ENCODE measurements at places on chromosomes 2 and 18.
A peak's percentile ranks its signal among the peaks of the same experiment; 100 is the strongest.

DNA sequence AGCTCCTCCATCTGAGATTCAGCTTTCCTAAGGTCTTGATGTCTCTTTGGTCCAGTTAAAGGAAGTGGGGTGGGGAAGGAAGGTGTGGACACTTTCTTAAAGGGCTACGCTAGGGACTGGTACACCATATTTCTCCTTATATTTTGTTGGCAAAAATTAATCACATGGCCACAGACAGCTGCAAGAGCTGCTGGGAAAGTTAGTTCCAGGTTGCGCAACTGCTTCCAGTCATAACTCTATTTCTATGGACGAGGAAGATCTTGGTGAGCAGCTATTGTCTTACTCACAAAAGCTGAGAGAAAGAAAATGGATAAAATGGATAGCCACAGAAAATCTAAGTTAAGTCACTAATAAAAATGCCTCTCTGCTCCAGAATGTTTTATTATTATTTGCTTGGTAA, 60.7 kb upstream of the PPM1B start:
- DNase-seq = no peak

DNA sequence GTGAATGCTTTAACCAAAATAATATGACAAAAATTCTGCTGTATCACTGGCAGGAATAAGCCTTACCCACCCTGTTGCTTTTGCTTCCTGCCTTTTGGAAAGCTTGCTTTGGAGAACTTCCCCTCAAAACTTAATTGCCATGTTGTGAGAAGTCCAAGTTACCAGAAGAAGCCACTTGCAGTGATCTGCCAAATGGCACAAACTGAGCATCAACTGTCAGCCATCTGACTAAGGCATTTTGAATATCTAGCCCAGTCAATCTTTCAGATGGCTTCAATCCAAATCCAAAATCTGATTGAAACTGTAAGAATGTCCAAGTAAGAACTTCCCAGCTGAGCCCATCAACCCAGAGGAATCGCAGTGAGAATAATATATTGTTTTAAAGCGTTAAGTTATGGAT, 216.5 kb upstream of the ZC3H15 start:
- DNase-seq = no peak

DNA sequence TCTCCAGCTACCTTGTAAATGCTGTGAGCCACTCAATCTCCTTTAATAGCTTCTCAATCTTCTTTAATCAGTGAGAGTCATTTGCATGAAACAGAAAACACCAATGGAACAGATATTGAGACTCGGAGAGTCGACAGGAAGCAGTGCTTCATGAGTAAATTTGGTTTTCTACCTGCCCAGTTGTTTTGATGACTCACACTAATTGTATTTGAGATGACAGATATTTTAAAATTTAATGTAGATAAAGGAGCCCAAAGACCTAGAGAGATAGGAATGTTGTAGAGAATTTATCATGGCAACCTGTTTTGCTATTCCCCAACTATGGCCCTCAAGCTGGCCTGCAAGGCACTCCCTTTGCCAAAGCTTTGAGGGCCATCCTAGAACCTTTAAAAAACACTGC, 119.1 kb downstream of the CDC42EP3 start:
- DNase-seq = no peak

- DNase-seq = no peak
Measured at GRCh38 chr18:2656981-2657512, 1.5 kb downstream of the SMCHD1 start.

- DNase-seq = no peak
Measured at GRCh38 chr2:37689751-37690150, 18.3 kb upstream of the CDC42EP3 start.

GRCh38 chr18:51257150-51257549, 59.7 kb upstream of the MEX3C start:
- no peak for DNase-seq

DNA sequence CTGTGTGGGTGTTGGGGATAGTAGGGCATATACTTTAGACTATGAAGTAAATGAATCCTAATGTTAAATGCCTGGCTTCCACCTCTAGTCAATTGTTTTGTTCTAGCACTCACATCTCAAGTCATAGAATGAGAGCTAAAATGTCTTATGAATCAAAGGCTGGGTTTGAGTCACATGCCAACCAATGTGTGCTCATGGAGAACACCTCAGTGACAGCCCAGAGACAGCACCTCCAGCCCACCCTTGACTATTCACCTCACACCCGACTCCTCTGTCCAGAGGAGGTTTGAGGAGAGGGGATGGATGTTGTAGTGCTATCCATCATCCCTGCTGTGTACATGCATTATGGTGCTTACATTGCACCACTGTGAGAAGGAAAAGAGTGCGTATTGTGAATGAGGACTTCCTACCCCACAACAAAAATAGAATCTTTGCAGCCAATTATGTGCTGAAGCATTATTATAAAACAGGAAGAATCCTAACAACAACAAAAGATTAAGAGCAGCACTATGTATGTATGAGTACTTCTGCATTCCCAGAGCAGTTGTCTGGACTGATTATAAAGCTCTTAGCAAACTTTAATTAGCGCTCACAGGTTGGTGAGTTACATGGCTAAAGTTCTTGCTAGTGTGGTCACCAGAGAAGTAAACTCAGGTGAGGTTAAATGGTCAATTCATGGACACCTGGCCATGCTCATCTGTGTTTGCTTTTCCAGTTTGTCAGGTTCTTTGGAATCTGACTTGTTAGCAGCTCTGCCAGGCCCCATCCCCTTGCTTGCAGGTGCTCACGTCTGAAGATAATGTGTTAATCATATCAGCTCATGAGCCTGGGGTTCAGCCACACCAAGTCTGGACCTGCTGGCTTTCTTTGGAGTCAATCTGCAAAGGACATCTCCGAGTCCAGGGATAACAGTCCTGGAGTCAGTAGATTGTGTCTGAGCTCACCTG, 55.3 kb upstream of the NABP1 start:
- no peak for DNase-seq

- no peak for DNase-seq
Measured at GRCh38 chr2:230879271-230879882, 14.6 kb downstream of the ITM2C start.

GRCh38 chr2:172021074-172021931, 21.6 kb downstream of the METAP1D start:
- DNase-seq = no peak

GRCh38 chr2:156625360-156626170, 189.4 kb downstream of the GPD2 start:
- no peak for DNase-seq

DNA sequence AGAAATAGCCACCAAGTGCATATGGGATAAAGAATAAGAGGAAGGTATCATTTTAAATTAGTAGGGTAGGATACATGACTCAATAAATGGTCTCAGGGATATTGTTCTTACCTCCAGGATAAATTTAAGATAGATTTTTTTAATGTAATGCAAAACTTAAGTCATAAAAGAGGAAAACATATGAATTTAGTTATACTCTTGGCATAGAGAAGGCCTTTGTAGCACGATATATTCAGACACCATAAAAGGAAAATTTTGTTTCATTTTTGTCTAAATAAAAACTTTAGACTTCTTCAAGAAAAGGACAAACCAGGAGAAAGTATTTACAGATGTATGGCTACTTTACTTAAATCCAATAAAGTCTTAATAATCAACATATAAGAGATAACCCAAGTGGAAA, 78.5 kb upstream of the CAB39 start:
- DNase-seq = no peak

DNA sequence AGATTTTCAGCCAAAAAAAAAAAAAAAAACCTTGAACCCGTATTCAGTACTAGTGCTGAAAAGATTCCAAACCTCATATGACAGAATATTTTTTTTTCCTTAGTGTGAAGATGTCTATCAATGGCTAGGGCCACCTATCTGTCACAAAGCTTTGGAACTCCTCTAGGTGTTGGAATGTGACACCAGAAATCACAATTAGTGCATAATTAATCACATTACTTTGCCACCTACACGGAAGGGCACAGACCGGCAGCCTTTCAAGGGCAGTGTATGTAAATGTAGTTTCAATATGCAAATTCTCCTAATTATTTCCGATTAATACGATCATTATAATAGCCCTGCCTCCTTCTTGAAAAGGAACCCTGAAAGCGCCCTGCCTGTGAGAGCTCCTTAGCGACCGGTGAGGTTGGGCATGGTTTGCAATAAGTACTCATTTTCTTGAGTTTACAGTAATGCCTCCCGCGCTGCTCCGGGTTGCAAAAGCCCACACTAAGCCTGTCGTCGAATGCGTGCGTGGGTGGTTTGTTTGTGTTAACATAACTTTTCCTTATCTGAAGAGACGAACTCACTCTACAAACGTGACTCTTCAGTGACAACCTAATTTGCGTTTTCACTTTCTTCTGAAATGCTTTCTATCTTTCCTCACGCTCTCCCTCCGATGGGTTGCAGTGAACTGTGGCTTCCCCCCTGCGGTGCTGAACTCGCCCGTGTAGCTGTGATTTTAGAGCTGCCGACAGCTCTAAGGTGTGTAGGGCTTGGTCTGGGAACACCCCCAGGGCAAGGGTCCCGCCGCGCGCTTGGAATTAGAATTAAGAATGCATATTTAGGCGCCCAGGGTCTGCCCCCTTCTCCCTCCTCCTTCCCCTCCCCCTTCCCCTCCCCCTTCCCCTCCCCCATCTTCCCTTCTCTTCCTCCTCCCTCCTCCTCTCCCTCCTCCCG, 765 bp upstream of the ID2 start:
- peak; percentile 75 for DNase-seq

DNA sequence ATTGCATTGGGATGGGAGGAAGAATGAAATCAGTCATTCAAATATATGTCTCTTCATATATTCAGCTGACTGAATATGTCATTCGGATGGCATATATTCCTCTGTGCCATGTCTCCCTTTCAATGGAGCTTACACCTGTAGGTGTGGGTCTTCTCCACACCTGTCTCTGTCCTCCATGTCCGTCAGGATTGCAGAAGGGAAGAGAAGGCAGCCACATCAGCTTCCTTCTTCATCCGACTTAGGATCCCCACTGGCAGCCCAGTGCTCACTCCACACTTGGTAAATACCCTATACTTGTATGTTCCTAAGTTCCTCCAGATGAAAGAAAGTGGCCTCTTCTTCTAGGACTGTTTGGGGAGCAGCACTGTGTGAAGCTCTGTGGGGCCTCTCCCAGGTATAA, 250.1 kb downstream of the BCL2 start:
- DNase-seq = no peak

DNA sequence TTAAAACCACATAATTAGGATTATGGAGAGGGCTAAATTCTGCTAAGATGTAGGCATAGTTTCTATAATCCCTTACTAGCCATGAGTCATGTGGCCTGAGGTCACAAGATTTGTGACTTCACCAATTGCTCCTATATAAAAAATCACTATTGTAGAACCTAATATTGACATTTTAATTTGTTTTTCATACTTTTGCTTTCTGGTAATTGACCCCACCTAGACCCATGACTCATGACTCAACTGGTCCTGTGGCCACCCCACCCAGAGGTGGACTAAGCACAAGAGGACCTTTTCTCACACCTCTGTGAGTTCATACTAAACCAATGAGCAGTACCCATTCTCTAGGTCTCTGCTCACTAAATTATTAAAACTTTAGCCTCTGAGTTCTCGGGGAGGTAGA, 1567.5 kb upstream of the LRRTM1 start:
- no peak for DNase-seq

DNA sequence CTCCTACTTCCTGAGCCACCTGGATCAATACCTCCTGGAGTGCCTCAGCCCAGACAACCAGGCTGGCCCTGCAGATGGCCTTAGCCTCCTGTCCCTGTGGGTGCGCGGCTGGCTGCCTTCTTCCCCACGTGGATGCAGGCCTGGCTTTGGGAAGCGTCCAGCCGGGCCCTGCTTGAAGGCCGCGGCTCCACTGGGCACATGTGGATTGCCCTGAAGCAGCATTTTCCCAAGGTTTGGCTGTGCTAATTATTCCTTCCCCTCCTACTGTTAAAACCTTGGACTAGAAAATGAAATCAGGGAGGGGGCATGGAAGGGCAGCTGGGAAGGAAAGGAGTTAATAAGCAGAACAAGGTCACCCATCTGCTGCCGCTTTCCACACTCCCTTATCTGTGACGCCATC, 143.0 kb upstream of the GATA6 start:
- DNase-seq = no peak

GRCh38 chr18:24018299-24018886, 3.8 kb downstream of the TTC39C start:
- no peak for DNase-seq

GRCh38 chr18:79983793-79984192, 4.6 kb downstream of the TXNL4A start:
- DNase-seq = no peak

DNA sequence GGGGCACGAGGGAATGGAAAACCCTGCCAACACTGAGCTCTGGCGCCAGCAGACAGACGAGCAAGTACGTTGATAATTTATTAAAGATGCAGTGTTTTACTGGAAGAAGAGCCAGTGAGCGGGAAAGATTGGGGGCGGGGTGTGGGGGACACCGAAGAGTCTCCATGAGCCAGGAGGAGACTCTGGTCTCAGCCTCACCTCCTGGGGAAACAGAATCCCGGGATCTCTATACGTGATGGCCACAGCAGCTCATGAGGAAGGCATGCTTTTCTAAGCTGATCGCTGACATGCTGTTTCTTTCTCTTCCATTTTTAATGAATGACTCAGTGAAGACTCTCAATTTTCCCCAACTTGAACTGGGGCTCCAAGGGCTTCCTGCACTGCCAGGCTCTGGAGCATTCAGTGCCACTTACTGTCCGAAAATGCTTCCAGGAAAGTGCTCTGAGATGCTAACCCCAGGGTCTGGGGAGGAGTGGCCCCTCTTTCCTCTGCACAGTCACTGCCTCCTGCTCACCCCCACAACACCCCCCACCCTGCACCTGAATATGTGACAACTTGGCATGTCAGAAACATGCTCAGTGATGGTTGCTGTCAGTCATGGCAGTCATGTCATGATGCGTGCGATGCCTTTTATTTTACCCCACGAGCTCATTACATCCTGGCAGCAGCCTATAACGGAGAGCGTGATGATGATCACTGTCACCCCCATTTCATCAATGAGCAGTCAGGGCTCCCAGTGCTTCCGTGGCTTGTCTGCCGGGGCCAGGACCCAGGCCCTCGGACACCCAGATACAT, 164.2 kb upstream of the CAPN13 start:
- DNase-seq = no peak

- DNase-seq = no peak
Measured at GRCh38 chr2:85133751-85134254, 611 bp downstream of the TCF7L1 start.

- DNase-seq = no peak
Measured at GRCh38 chr2:232894251-232894650, 24.2 kb downstream of the SNORC start.

DNA sequence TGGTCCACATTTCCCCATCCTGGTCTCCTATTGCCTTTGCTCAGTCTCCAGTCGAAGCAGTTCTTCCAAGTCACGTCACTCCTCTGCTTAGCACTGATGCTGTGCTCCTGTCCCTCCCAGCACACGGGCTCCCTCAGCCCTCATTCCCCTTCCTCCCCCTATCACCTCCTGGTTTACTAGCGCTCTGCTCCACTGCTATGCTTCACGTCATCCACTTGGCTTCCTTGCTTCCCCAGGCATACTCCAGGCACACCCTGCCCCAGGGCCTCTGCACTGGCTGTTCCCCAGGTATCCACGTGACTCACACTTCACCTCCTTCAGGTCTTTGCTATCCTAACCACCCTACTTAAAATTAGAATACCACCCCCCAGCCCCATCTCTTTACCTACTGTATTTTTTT, 269.3 kb downstream of the GLI2 start:
- no peak for DNase-seq

Measured in NCI-H1105 (cell line).